NCI-H524 (cell line): ENCODE measurements at places on chromosomes 4 and X.

DNA sequence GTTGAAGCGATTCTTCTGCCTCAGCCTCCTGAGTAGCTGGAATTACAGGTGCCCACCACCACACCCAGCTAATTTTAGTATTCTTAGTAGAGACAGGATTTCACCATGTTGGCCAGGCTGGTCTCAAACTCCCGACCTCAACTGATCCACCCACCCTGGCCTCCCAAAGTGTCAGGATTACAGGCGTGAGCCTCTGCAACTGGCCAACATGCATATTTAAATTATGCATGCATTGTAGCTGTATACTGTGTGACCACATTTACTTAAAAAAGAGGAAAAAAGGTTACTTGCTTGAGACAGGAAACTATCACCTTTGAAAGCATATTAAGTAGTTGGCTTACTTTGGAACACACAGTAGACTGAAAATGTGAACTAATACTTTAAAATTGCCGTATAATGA lies 29.5 kb downstream of the METTL14 start:
- DNase-seq = no peak

GRCh38 chr4:159871141-159871540 lies 768.3 kb downstream of the RAPGEF2 start:
- DNase-seq = no peak

DNA sequence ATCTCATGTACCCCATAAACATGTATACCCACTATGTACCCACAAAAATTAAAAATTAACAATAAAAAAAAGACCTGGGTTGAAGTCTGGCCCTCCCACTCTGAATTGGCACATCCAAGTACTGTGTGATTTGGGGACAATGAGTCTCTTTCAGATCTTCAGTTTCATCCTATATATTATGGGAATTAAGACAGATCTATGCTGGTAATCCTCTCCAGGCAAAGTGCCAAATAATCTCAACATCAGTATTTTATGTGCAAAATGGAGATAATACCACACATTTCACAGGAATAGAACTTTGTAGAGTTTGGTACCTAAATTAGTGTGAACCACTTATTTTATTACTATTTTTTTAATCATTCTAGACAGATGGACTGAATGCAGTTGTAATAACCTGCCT lies 11.0 kb upstream of the SCD5 start:
- DNase-seq = no peak

DNA sequence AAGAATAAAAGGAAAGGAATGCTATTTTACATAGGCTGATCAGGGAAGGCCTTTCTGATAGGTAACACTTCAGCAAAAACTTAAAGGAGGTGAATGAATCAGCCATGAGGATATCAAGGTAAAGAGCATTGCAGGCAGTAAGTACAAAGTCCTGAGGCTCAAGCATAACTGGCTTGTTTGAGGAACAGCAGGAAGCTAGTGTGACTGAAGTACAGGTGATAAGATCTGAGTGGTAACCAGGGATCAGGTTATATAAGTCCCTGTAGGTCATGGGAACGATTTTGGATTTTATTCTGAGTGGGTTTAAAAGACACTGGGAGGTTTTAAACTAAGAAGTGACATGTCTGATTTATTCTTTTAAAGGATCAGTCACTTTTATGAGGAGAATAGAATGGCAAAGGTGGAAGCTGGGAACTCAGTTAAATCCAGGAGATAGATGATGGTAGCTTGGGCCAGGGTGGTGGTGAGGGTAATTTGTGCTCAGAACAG lies 47.1 kb upstream of the THOC2 start:
- DNase-seq = no peak

- no peak for DNase-seq
Observed at GRCh38 chrX:55007656-55008055, 7.5 kb downstream of the APEX2 start.

DNA sequence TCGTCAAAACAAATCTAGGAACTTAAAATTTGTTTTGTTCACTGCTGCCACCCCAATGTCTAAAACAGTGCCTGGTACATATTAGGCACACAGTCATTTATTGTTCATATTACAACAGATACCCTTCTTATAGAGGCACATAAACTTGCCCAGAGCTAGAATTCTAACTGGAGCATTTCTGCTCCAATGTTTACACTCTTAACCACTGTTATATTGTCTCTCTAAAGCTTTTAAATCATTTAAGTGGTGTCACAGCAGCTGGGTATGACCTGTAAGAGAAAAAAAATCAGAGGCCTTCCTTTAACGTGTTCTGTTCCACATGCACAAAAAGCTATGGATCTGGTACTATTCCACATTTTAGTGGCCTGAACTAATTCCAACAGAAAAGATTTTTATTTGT lies 3.0 kb downstream of the UBE2D3 start:
- DNase-seq = no peak

GRCh38 chr4:4783847-4784246 lies 75.6 kb upstream of the MSX1 start:
- no peak for DNase-seq

DNA sequence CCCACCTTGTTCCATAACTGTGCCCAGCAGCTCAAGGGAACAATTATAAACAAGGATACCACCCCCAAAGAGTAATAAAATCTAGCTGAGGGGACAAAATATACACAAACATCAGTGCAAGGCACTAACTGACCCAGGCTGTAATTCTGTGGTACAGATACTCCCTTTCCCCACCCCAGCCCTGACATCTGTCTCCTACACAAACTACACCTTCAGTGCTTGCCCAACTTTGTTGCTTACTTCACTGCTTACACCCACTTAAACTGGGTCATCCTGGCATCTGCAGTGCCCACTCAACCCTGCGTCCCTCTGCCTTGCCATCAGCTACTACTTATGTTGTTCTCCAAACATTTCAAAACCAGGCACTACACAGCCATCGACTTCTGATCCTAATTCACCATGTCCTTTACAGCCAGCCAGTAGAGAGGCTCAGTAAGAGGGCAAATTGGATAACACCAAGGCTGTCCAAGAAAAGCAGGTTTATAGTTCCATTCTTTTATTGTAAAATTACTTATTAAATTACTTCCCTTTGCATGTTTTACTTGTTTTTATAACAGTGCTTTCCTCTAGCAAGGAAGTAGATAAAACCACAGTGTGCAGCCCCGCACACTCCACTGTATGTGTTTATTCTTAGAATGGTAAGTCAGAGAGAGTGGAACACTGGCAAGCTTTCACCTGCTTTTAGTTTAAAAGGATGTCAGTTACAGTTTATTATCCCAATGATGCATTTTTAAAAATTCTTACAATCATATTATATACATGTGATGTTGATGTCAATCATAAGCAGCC lies 149.6 kb downstream of the INPP4B start:
- DNase-seq = no peak

GRCh38 chr4:139710073-139710472 lies 44.5 kb downstream of the MGST2 start:
- no peak for DNase-seq

- no peak for DNase-seq
Observed at GRCh38 chr4:54726907-54727306, 69.2 kb downstream of the KIT start.

DNA sequence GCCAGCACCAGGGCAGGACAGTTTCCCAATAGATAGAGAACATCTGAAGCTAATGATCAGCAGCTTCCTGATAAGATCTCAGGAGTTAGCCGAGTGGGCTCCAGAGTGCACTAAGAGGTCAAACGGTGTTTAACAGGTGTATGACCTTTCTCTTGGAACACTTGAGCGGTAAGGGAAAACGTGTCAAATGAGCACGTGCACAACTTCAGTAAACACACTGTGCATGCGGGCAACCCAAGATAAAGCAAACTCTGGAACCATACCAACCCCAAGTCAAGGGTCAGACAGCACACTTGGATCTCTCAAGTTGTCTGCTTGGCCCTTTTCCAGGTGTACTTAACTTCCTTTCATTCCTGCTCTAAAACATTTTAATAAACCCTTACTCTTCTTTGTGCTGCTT lies 1941.5 kb upstream of the PCDH10 start:
- DNase-seq = no peak

DNA sequence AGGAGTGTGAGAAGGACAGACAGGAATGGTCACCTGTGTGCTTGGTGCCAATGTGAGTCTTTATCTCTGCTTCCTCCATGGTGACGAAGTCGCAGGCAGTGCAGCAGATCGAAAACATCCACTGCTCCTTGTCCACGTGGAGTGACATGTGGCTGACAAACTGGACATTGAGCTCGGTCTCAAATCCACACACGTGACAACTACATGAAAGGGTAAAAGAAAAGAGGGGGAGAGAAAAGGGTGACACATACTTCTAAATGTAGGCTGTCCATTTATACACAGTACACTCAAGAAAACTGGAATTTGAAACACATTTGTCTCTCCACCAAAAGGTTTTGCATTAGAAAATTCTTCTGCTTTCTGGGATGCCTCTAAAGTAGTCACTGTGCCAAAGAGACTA lies 94.5 kb downstream of the C4orf51 start:
- DNase-seq = no peak

GRCh38 chr4:159204566-159204965 lies 101.7 kb downstream of the RAPGEF2 start:
- no peak for DNase-seq

- no peak for DNase-seq
Observed at GRCh38 chr4:38503689-38504395, 160.2 kb upstream of the KLF3 start.

- no peak for DNase-seq
Observed at GRCh38 chr4:140163029-140163810, 9.2 kb upstream of the MAML3 start.

- no peak for DNase-seq
Observed at GRCh38 chrX:16797358-16797757, 11.1 kb downstream of the TXLNG start.

DNA sequence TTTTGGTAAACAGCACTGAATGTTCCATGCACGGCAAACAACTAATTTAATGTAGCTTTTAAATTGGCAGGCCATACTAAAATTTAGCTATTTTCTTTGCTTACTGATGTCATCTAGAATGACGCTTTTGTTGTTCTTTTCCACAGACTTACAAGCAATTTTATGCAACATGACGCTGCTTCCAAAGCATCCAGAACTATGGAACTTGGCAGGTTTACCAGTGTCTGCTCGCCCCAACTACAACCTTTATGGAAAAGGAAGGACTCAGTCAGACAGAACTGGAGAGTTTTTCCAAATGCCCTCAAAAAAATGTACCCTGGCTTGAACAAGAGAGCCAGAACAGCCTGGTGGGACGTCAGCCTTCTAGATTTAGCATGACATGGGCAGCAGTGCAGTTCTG lies 58.7 kb downstream of the ANOS1 start:
- no peak for DNase-seq

GRCh38 chr4:41136456-41136855 lies 77.9 kb downstream of the APBB2 start:
- no peak for DNase-seq

DNA sequence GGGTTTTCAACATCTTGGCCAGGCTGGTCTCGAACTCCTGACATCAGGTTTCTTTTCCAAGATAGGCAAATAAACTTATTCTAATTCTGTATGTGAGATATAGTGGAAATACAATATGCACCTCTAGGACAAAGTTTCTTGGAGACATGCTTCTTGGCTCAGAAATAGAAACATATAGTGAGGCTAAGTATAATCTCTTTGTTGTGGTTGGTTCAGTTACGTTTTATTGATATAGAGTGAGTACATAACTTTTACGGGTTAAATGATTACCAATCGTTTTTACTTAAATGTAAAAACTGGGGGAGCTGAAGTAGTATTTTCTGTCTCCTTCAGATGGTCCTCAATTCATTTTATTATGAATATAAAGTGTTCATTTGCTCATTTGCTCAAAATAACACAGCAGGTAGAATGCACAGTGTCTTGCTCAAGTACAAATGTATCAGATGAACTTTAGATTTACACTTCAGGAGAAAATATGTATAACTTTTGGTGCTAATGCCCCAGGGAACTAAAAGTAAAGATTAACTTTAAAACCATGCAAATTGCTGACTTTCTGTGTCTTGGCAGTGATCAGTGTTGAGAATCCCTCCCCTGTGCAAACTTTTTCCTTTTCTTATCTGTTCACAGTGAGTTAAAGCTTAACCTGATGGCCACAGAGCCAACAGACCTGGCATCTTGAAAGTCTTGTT lies 77.6 kb downstream of the AFF1 start:
- no peak for DNase-seq

DNA sequence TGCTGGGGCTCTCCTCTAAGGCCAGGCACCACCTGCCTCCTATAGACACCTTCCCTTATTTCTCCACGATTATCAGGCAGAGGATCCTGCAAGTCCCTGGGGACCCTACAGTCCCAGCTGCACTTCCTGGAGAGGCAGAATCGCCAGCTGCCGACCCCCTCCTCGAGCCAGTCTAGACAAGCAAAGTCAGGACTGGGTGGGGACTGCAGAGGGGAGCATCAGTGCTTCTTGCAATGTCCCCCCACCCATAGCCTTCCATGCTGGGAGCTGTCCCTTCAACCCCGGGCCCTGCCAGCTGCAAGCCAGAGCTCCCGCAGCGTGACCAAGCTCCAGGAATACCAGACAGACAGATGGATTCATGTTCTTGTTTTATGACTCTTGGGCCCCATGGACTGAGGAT lies 1.4 kb upstream of the CRMP1 start:
- DNase-seq = peak; percentile 97

- no peak for DNase-seq
Observed at GRCh38 chr4:22179124-22179874, 230.7 kb upstream of the KCNIP4 start.

DNA sequence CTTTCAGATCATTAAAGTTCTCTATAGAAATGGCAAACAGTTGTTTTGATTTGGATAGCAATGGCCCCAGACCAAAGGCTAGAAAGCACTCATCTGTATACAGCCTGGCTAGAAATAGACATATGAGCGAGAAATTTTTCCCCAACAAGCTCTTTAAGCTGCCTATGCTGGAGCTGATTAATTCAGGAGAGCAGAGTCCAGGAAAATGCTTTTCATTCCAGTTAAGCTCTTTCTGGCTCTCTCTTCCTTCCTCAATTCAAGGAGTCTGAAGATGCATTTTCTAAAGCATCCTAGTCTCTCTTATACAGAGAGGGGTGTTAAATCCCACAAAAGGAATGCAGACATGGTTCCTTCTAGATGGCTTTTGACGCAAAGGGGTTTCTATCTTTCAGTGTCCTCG lies 141.7 kb upstream of the RAI2 start:
- no peak for DNase-seq

GRCh38 chr4:166493924-166494345 lies 620.9 kb downstream of the TLL1 start:
- DNase-seq = no peak

DNA sequence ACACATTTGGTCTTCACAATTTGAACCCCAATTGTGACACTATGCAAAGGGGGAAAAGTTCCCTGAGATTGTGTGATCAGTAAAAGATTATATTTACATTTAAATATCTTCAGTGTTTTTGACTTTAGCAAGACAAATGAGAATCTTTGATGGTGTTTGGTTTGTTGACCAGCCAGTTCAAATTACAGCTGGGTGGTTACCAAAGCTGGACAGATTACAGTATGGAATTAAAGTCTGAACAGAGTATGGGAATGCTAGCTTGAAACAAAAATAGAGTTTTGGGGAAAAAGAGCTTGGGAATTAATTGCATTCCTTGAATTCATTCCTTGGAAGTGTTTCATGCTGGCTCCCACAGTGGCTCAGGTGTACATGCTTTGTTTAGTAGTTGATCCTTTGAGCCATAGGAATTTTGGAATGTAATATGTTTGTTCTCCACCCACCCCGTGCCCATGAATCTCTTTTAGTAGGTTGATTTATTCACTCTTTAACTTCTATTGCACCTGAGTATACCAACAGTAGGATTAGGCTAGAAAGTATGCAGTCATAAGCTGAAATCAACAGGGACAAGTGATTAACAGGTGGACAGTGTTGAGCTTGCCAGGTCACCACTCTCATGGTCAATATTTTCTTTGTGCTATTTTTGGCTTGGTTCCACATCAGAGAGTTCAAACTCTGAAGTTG lies 81.1 kb upstream of the HELT start:
- DNase-seq = no peak

GRCh38 chr4:15396157-15396800 lies 31.6 kb upstream of the C1QTNF7 start:
- peak; percentile 63 for DNase-seq
